NCI-H2081 (cell line): ENCODE measurements at places on chromosomes 16 and 17.

GRCh38 chr17:57451643-57452042 is 195.3 kb downstream of the MSI2 start:
- DNase-seq = no peak

DNA sequence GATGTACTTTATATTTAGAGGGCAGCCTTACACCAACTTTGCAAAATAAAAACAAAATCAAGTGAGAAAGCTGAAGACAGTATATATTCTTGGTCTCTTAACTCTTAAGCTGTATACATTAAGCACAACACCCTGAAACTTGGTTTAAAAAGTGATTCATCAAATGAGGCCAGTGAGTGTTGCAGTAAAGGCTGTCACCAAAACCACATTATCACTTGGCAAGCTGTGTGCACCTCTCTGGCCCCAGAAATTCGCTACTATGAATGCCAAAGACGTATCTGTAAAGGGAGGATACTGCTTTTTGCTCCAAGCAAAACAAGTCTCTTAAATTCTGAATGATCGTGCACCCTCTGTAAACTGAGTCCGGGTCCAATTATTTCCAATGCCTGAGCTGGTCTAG is 163.9 kb downstream of the ZFHX3 start:
- DNase-seq = no peak

- DNase-seq = peak; percentile 7
These were observed 90.0 kb downstream of the GNAO1 start for GRCh38 chr16:56281249-56281805.

GRCh38 chr17:6796017-6796886 is 20.2 kb downstream of the FBXO39 start:
- no peak for DNase-seq

DNA sequence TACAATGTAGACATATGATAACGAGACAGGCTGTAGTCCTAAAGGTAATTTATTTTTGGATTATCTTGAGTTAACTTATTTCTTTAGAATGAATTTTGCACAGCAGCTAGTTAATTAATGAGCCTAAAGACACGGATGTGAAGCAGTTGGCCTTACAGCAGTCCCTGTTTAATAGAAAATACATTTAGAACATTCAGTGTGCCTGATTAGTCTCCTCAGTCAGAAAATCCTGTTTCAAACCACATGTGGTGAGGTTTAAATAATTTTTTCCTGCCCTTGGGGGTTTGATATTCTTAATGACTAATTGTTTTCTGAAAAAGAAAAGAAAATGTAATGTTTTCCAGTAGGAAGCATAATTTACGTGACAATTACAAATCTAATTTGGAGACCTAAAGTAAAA is 494.2 kb upstream of the CDH8 start:
- no peak for DNase-seq

DNA sequence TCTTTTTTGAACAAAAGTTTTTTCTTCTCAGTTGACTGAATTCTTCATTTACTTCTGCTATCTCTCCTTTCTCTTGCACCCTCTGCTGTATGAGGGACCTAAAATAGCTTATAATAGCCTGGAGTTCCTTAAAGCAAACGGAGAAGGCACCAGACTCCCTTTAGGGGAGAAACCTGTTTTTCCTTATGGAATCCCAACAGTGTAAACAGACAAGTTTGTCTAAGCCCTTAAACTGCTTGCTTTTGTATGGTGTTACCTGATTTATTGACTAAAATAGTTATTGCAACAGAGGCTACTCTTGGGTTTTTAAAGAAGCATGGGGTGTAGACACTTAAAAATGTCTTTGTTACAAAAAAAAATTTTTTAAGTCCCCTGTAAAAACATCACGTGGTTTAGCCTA is 12.9 kb upstream of the TRIM25 start:
- no peak for DNase-seq

- no peak for DNase-seq
These were observed 18.3 kb downstream of the POLR3K start for GRCh38 chr16:35011-35677.

DNA sequence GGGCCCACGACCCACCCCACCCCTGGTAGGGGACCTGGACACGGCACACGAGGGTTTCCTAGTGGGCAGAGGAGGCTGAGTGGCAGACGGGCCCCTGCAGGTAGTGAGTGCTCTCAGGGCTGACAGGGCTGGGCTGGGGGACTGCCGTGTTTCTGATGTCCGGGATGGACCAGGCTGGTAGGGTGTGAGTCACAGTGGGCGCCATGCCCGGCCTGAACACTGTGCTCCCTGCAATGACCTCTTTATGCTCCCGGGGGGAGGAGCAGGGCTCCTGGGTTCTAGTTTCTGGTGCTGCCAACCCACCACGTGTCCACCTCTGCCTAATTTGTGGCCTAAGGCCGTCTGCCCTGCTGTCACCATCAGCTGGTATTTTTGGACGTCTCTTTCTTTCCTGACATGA is 26.3 kb downstream of the ARHGAP23 start:
- no peak for DNase-seq

DNA sequence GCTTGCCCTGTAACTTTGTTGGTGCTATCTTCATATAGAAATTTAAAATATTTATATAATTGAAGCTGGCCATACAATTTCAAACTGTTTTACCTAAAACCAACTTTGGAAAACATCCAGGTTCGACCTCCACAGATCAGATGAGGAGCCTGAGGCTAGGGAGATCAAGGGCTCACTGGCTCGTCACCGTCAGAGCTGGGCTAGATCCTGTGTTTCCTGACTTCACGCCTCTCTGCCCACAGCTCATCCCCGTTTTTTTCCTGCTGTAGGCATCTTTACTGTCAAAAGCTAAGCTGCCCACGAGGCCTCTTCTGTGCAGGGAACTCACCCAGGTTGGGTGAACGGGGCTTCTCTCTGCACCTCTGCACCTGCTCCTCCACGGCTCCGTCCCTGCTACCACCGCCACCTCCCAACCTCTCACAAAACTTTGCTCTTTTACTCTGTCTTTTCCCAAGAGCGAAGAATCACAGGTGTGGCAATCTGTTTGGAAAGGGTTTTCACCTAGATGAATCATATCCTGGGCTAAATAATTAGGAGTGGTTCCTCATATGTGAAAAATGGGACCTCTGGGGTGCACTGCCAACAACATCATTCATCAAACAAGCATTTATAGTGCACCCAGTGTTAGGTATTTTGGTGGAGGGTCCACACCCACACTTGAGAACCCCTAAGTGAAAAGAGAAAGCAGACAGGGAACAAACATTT is 24.8 kb upstream of the KDM6B start:
- DNase-seq = no peak

GRCh38 chr17:70794738-70795137 is 625.4 kb downstream of the KCNJ2 start:
- no peak for DNase-seq

- no peak for DNase-seq
These were observed 87.3 kb downstream of the C16orf78 start for GRCh38 chr16:49460786-49461470.
